Right lobe of liver (tissue), 6 donors: ENCODE measurements at places on chromosomes 3 and 15.

DNA sequence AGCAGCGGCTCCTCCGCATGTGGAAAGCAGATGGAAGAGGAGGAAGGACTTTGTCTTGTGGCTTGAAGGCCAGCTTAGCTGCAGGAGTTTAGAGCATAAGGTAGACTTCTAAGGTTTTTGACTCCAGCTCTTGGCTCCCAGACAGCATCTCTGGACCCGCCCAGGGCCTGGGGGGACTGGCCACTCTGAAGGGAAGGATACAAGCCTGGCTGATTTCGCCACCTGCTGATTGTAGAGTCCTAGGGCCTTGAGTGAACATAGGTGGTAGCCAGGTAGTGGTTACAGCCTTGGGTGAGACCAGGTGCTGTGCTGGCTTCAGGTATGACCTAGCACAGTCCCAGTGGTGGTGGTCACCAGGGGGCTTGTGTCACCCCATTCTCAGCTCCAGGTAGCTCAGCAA lies 48.4 kb upstream of the RPL35A start:
- DNase-seq = no peak

- no peak for DNase-seq
Measured at GRCh38 chr3:147794596-147794995, 385.4 kb downstream of the ZIC1 start.

DNA sequence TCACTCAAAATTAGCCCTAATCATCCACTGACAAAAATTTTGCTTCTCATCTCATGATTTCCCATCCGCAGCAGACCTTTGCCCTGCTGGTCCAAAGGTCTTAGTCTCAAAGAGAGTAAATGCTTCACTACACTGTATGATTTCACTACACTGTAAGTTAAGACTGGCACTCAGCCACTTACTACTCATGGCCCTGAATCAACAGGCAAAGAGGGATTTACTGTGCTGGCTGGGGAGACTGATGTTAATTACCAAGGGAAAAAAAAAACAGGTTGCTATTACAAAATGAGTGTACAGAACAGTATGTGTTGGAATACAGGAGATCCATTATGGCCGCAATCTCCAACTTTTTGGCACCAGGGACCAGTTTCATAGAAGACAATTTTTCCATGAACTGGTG lies 214.8 kb downstream of the ZMAT3 start:
- no peak for DNase-seq

DNA sequence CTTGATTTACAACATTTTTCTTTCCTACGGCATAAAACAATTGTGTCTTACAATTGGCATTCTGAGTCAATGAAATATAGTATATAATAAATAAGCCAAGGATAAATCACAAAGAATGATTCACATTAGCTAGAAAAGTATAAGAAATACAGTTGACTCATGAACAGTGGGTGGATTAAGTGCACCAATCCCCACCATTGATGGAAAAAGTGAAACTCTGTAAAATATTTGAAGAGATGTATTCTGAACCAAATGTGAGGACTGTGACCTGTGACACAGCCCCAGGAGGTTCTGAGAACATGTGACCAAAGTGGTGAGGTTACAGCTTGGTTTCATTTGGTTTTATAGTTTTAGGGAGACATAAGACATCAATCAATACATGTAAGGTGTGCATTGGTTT lies 227.5 kb downstream of the ALCAM start:
- DNase-seq = no peak

DNA sequence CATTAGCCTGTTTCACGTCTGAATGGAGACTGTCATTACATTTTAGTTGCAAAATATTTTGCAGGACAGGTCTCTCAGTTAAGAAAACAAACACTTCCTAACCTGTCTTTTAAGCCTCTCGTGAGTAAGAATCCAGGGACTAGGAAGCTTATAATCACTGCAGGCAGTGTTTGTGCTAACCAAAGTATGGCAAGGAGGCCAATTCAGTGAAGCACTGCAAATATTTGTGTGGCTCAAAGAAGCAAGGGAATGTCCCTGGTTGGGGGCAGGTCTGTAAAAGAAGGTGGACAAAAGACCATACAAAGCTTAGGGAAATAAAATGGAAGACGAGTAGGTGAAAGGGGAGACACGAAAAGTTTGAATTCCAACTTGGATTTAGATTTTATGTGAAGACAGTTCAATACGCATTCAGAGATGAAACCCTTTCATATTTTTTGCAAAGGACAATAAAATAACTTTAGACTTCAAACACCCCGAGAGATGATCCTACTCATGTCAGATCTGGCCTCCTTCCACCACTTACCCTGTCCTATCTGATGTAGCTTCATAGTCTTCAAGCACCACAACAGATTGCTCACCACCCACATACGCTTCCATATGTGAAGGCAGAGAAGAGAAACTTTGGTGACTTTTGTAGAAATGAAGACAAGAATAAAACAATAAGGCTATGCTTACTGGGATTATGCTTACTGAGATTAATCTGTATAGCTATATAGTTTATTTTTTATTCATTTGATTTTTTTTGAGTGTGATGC lies 240.9 kb downstream of the TUSC7 start:
- DNase-seq = no peak

DNA sequence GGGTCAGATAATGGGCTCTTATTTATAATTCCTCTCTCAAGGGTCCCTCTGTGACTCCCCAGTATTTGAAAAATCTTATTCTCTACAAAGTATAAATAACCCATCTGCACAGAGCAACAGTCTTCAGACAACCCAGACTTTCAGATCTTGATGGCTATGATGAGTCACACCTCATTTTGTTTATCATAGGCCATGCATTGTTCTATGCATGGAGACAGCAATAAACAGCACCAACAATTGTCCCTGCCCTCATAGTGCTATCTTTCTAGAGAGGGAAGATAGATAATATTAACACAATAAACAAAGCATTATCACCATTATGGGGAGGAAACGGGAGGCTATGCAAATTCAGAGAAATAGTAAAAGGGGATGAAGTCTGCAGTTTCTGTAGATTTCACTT lies 13.4 kb downstream of the FHIT start:
- DNase-seq = no peak

DNA sequence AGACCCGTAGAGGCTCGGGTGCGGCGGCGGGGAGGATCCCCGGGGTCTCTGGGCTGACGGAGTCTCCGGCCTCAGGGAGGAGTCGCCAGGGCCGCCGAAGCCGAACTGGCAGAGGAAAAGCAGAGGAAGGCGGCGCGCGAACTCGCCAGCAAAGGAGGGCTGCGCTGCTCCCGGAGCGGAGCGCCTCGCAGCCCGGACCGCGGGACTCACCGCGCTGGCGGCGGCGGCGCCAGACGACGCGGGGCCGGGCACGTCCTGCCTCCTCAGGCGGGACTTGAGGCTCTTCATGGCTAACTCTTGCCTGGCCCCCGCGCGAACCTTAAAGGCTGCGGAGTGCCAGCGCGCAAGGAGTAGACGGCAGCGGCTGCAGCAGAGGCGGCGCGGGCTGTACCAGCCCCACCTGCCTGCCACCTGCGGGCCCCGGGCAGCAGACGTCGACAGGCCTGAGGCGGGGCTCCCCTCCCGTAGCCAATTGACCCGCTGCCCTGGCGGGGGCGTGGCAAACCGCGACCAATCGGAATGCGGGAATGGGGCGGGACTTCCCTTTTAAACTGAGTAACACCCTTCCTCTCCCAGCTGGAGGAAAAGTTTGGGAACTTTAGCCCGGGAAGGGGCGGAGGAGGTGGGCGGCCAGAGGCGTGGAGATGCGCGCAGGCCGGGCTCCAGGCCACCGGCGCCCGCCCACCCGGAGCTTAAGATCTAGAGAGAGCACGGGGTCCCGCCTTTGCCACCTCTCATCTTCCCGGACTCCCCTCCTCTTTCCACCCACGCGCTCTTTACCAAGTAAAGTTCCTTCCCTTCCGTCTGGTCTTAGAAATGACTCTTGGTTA lies at the start of gene UACA:
Gene UACA (minus strand): TSS at position 439 of the 830 bp plus-strand sequence. CDS start 151 bp downstream, at position 288.
- DNase-seq = peak; percentile 98

DNA sequence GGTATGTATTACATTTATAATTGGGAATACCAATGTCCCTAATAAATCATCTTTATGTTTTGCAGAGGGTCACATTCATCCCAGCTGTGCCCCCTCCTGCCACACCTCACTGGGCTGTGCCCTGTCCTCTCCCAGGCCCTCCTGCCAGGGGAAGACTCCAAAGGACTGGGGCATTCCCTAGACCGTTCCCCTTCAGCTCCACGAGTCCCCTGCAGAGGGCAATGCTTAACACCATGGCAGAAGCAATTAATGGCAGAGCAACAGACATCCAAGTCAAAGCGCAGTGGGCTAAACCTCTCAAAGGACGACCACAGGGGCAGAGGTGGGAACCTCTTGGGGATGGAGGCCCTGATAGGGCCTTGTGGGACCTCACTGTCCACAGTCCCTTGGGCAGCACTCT lies 71.3 kb upstream of the SEC13 start:
- no peak for DNase-seq

DNA sequence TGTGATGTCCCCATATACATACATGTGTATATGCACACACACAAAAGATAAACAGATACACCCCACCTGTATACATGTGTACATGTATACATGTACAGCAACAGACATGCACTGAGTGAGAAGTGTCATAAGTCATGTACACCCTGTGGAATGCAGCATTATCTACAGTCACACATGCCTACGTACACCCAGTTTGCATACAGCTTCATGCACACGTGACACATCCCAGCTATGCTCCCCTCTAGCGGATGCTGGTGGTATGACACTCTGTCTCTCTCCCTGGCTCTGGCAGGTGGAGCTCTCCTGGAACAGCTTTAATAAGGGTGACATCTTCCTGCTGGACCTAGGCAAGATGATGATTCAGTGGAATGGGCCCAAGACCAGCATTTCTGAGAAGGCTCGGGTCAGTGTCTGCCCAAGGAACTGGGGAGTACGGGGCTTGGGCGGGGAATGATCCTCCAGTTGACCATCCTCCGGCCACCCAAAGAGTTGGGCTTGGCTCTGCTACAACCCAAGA lies 6.3 kb downstream of the VILL start:
- DNase-seq = peak; percentile 63

GRCh38 chr3:76859596-76859995 lies 180.3 kb upstream of the ROBO2 start:
- no peak for DNase-seq

GRCh38 chr3:168002786-168003368 lies 92.8 kb downstream of the GOLIM4 start:
- peak; percentile 43 for DNase-seq

GRCh38 chr3:22908989-22909507 lies 294.1 kb upstream of the UBE2E2 start:
- DNase-seq = no peak

DNA sequence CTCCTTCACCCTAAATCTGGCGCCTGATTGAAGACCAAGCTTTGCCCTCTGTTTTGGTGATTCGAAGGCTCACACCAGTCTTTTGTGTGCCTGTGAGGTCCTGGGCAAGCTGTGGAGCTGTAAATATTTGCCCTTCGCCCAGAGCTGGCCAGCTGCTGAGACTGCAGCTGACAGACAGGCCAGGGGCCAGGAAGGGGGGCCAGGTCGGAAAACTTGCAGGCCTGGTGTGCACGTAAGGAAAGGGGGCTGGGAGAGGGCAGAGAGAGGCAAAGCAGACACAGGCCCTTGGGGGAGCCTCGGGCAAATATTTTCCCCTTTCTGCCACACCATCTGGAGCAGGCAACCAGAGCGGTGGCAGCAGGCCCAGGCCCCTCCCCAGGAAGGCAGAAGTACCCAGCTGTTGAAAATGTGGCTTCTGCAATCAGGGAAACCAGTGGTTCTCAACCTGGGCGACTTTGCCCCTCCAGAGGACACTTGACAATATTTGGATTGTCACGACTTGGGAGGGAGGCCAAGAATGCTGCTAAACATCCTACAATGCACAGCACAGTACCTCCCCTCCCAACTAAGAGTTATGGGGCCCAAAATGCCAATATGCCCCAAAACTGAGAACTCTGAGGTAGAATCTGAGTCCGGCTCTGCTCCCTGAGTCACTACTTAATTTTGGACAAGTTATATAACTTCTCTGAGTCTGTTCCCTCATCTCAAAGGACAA lies 2.5 kb downstream of the PDZRN3 start:
- DNase-seq = peak; percentile 57

GRCh38 chr3:55724821-55725220 lies 237.7 kb upstream of the WNT5A start:
- no peak for DNase-seq

DNA sequence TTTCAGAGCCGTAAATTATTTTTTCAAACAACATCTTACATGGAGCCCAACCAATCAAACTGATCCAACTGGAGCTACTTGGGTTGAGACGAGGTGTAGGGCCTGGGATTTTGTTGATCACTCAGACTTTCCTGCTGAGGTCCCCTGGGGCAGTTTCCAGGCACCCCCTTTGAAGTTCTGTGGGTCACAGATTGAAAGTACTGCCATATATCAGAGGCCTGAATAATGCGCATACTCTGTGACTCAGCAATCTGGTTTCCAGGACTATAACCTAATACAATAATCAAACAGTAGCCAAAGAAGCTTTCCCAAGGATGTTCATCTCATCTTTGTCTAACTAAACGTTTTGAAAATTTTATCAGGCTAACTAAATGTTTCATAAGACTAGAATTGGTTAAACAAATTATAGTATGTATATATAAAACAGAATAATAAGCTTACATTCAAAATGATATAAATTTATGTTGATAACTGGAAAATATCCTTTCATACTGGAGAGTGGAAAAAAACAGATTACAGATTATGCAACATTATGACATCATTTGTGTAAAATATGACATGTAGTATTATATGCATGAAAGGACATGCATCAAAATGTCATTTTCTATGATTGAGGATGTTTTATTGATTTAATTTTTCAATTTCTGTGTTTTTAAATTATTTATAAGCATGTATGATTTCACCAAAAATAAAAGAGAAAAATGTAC lies 617.1 kb downstream of the NTRK3 start:
- DNase-seq = no peak

DNA sequence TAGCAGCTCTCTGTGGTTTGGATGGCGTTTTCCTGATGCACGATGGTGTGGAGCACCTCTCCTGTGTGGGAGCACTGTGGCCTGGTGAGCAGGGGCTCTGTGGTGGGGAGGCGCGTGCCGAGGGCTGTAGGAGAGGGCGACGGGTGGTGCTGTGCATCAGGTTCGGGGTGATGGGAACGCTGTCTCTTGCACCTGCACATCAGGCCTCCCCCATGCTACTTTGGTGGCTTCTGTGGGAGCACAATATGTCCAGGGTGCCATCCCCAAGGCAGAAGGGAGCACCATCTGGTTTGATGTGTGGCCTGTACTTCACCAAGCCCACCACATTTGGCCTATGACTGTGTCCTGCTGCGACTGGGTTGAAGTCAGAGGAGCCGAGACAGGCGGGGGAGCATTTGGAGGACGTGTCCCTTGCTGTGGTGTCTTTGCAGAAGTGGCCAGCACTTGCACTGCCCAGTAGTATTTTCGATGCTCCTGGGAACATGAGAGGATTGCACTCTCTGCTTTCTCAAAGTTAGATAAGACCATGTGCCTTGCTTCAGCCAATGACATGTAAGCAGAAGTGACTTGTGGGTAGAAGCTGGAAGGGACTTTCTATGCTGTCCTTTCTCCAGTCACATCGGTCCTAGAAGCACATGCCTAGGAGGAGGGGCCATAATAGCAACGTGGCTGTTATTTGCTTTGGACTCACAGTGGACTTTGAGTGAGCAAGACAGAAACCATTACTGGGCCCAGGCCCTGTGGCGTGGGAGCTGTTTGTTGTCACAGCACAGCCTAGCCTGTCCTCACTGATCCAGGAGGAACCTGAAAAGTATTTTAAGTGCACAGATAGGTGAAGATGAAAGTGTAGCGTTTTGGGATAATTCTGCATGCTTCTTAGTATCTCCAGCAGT lies 72.1 kb downstream of the APBA2 start:
- no peak for DNase-seq
